ENCODE measurements at places on chromosomes 7 and 10. TPM values are rescaled to one million over a fixed set of nuclear protein-coding genes. Genes with fewer than 3 reads are reported as not detected.

Gene GRID1
- total RNA-seq: 2.4 TPM

Gene SLC25A28
- 14.0 TPM for total RNA-seq

GRCh38 chr10:133044401-133044811 is 43.3 kb upstream of the ADGRA1 start:
- no peak for DNase-seq

DNA sequence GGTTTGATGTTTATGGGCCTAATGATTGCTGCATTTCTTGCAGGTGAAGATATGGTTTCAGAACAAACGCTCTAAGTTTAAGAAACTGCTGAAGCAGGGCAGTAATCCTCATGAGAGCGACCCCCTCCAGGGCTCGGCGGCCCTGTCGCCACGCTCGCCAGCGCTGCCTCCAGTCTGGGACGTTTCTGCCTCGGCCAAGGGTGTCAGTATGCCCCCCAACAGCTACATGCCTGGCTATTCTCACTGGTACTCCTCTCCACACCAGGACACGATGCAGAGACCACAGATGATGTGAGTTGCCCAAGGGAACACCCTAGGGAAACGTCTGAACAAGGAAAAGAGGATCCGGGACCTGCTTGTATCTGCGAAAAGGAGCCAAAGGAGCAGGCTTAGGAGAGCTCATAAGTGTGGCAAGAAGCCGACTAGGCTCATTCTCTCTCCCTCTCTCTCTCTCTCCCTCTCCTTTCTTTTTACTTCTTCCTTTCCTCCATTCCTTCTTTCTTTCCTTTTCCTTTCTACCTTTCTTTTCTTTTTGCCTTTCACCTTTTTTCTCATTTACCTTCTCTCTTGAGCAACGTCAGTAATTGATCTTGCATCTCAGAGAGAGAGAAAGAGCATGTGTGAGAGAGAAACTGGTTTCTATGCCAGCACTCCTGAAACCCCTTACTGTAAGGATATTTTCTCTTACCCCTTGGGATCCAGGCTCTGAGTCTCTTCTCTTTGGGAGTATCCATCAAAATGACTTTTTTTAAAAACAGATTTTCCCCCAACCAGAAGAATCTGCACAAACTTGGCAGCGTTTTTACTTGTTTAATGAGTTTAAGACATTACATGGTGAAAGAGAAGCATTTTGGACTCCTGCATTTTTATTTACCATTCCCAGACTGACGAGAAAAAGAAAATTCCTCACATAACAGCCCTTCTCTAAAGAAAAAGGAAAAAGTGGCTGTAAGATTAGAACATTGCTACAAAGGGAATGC is 4.7 kb downstream of the DLX6 start:
- DNase-seq: no peak

GRCh38 chr7:55177589-55178261 is 158.9 kb downstream of the EGFR start:
- no peak for DNase-seq

DNA sequence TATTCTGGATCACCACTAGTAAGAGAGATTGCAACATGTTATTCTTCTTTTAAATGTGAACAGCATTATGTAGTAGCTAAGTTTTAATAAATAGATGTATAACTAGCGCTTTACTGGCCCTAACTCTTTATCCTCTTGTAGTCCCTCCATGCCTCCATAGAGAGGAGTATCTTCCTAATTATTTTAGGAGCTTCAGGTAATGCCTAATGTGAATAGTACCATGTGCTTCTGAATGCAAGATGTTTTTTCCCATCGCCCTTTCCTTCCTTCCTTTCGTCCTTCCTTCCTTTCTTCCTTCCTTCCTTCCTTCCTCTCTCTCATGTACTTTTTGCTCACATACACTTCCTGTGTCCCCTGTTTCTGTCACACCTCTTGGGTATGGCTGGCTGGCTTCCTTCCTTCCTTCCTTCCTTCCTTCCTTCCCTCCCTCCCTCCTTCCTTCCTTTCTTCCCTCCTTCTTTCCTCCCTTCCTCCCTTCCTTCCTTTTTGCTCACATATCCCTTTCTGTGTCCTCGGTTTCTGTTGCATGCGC is 290.7 kb downstream of the HDAC9 start:
- DNase-seq: no peak

Gene RAB11FIP2
- total RNA-seq: 12.4 TPM
